Smooth muscle cell of the umbilical artery (primary cell): ENCODE measurements at places on chromosomes 7 and 10. TPM values are rescaled to one million over a fixed set of nuclear protein-coding genes. Genes with fewer than 3 reads are reported as not detected.

Gene ZNF479
- total RNA-seq, result not detected in 2 replicates

Gene WNT8B
- total RNA-seq, result not detected in 2 replicates

Gene CALML5
- not detected in 2 replicates for total RNA-seq

Gene NAT16
- not detected in 2 replicates for total RNA-seq

Gene ANXA8
- 2.2 and 4.5 TPM in 2 replicates for total RNA-seq

Gene AMPH
- total RNA-seq, result 1.4 and 2.4 TPM in 2 replicates

Gene GFRA1
- 0.30 and 0.46 TPM in 2 replicates for total RNA-seq

Gene MRPS17
- total RNA-seq, result 6.9 and 10.7 TPM in 2 replicates

Gene METTL2B
- 34.4 and 44.1 TPM in 2 replicates for total RNA-seq

Gene RASA4B
- 0.59 and 2.5 TPM in 2 replicates for total RNA-seq

Gene SAP25
- total RNA-seq, result not detected in 2 replicates

Gene CLCN1
- not detected in 2 replicates for total RNA-seq

Gene BUD23
- 40.6 and 54.0 TPM in 2 replicates for total RNA-seq

Gene FOXP2
- 0.92 and 1.2 TPM in 2 replicates for total RNA-seq

Gene ADRA2A
- not detected in 2 replicates for total RNA-seq

Gene HOXA13
- 6.8 and 10.0 TPM in 2 replicates for total RNA-seq
